ENCODE measurements at places on chromosomes 11 and 22. TPM values are rescaled to one million over a fixed set of nuclear protein-coding genes. Genes with fewer than 3 reads are reported as not detected.

SLC22A6 gene
- total RNA-seq: not detected

P2RY2 gene
- 10.4 TPM for total RNA-seq

- H3K4me3 ChIP-seq: no peak overlapping the region
- no peaks in the 10 kb centered on the region for H3K36me3 ChIP-seq
- DNase-seq: peak; percentile 33
- H3K4me1 ChIP-seq: peaks cover 19% of the 10 kb centered on the region
- H3K27ac ChIP-seq: peak overlapping the region; percentile 66
These were observed 502 bp downstream of the SMIM38 start for GRCh38 chr11:69156235-69156639.

DNA sequence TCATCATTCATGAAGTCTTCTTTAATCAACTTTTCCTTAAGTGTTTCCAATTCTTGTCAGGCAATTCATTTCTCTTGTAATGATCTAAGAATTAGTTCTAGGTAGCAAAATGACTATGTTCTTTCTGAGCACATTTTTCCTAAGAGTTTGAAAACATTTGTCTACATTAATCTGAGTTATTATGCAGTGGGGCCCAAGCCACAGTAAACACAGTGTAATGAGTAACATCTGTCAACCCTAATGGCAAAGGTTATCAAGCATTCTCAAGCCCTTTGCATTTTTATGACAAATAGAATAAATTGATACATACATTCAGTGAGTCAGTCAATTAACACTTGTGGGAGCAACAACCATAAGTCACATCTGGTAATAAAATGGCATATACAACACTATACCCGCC is 106.7 kb upstream of the ZC3H12C start:
- H3K36me3 ChIP-seq: no peaks in the 10 kb centered on the region
- no peak for DNase-seq
- no peak overlapping the region for H3K27ac ChIP-seq
- no peak overlapping the region for H3K4me3 ChIP-seq
- no peaks in the 10 kb centered on the region for H3K27me3 ChIP-seq
- peaks cover 17% of the 10 kb centered on the region for H3K4me1 ChIP-seq

GRCh38 chr11:89489930-89490329 is 1.2 kb downstream of the NOX4 start:
- no peak for DNase-seq
- H3K27me3 ChIP-seq: no peaks in the 10 kb centered on the region
- 0 out of 2 replicates have a peak, but pooled peaks cover 3% of the 10 kb centered on the region for H3K4me1 ChIP-seq
- H3K4me3 ChIP-seq: no peak overlapping the region
- no peaks in the 10 kb centered on the region for H3K36me3 ChIP-seq

DNA sequence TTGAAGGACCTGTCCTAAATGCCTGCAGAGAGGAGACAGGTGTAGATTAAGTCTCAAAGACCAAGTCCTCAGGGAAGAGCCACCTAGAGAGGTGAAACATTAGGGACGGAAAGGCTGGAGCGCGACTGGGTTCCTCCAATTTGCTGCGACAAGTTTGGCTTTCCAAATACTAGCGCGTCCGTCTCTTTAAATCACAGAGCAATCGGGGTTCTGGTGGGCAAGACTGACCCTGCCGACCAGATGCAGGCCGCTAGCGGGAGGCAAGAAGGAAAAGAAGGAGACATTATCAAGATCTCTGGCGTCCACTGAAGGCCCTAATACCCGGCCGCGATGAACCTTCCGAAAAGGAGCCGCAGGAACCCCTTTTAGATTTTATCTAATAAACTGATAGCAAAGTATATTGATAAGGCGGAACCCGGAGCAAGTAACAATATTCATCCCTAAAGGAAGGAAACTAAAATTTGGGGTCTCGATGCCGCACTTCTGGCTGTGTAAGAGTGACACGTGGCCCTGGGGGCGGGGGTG is 128.2 kb upstream of the C11orf58 start:
- no peaks in the 10 kb centered on the region for H3K27me3 ChIP-seq
- H3K4me1 ChIP-seq: 0 out of 2 replicates have a peak, but pooled peaks cover 5% of the 10 kb centered on the region
- no peaks in the 10 kb centered on the region for H3K36me3 ChIP-seq
- no peak overlapping the region for H3K4me3 ChIP-seq
- no peak overlapping the region for H3K27ac ChIP-seq

DNA sequence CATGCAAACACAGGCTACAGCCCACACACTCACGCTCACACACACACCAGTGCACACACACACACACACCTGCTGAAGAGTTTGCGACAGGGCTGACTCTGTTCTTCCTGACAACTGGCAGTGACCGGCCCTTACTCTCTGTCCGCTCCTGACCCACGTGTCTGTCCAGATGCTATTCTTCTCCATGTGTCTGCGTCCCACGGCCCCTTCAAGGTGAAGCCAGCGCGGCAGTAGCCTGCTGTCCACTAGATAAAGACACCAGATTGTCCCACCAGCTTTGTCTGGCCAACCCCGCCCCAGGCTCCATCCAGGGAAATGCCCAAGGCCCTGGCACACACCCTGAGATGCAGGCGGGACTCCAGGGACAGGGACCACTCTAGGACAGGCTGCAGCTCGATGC is 713.9 kb downstream of the BRD1 start:
- no peak for DNase-seq
- H3K27ac ChIP-seq: no peak overlapping the region
- H3K4me1 ChIP-seq: no peaks in the 10 kb centered on the region
- no peaks in the 10 kb centered on the region for H3K27me3 ChIP-seq
- no peaks in the 10 kb centered on the region for H3K36me3 ChIP-seq

LIPT2 gene
- total RNA-seq: 10.5 TPM

DNA sequence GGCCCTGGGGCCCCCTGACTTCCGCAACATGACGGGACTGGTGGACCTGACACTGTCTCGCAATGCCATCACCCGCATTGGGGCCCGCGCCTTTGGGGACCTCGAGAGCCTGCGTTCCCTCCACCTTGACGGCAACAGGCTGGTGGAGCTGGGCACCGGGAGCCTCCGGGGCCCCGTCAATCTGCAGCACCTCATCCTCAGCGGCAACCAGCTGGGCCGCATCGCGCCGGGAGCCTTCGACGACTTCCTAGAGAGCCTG is 992 bp downstream of the LRFN4 start:
- DNase-seq: no peak
- peaks cover 9% of the 10 kb centered on the region for H3K4me1 ChIP-seq
- no peak overlapping the region for H3K4me3 ChIP-seq
- H3K27me3 ChIP-seq: no peaks in the 10 kb centered on the region

- no peaks in the 10 kb centered on the region for H3K27me3 ChIP-seq
- no peak for DNase-seq
- no peak overlapping the region for H3K4me3 ChIP-seq
- H3K4me1 ChIP-seq: peaks cover 19% of the 10 kb centered on the region
- no peak overlapping the region for H3K27ac ChIP-seq
These were observed 24.8 kb downstream of the PAK1 start for GRCh38 chr11:77449060-77449521.

OR52I2 gene
- total RNA-seq: not detected

GRCh38 chr11:63405114-63405513 is 35.5 kb downstream of the SLC22A9 start:
- H3K36me3 ChIP-seq: no peaks in the 10 kb centered on the region
- no peak overlapping the region for H3K4me3 ChIP-seq
- no peaks in the 10 kb centered on the region for H3K27me3 ChIP-seq
- DNase-seq: no peak
- peaks cover 4% of the 10 kb centered on the region for H3K4me1 ChIP-seq

DNA sequence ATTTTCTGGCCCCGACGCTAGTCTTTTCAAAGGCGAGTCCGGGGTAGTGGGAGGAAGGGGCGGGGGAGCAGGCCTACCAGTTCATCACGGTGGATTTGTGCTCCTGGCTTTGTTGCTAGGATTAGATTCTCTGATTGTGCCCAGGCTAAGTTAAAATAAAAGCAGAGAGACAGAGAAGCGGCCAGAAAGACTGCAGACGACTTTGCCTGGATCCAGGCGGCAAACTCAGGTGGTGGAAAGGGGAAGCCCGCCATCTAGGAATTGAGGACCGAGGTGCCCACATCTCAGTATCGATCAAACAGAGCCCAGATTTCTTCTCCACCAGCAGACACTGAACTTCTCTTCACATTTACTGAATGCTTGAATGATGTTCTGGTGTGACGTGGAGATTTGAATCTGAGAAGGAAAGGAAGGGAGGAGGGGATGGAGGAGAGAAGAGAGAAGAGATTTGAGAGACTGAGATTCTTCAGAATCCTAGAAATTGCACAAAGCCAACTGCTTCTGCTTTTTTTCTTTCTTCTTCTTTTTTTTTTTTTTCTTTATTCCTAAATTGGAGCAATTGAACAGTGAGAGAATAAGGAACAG is 2.7 kb downstream of the FAT3 start:
- H3K36me3 ChIP-seq: no peaks in the 10 kb centered on the region
- H3K4me1 ChIP-seq: no peaks in the 10 kb centered on the region
- H3K4me3 ChIP-seq: no peak overlapping the region
- DNase-seq: no peak

DNA sequence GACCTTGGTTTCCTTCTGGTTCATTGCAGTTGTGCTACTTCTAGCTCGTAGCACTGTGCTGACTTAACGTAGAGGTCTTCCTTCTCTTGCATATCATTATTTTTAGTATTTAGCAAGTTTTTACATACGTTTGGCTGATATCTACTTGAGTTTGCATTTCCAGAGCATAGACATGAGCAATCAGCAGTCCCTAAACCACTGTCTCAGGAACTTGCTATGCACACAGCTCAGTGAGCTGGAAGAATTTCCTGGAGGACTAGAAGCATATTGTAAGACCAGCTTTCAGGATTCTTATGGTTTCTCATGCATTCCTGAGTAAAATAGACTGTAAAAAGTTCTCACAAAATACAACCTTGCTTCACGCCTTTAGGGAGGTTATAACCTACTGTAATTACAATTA is 226.7 kb upstream of the PDGFD start:
- H3K27me3 ChIP-seq: no peaks in the 10 kb centered on the region
- H3K27ac ChIP-seq: no peak overlapping the region
- H3K4me1 ChIP-seq: no peaks in the 10 kb centered on the region
- no peak for DNase-seq

- no peaks in the 10 kb centered on the region for H3K36me3 ChIP-seq
- no peak overlapping the region for H3K27ac ChIP-seq
- no peaks in the 10 kb centered on the region for H3K4me1 ChIP-seq
These were observed 4.1 kb upstream of the SIK2 start for GRCh38 chr11:111598148-111598547.

GRCh38 chr11:35082321-35083180 is 56.4 kb upstream of the CD44 start:
- peak; percentile 26 for DNase-seq
- no peaks in the 10 kb centered on the region for H3K36me3 ChIP-seq
- H3K4me3 ChIP-seq: no peak overlapping the region
- no peaks in the 10 kb centered on the region for H3K4me1 ChIP-seq

GRCh38 chr11:132142554-132142953 is 772.1 kb downstream of the NTM start:
- H3K27me3 ChIP-seq: no peaks in the 10 kb centered on the region
- H3K36me3 ChIP-seq: no peaks in the 10 kb centered on the region
- H3K4me1 ChIP-seq: no peaks in the 10 kb centered on the region
- DNase-seq: no peak
- no peak overlapping the region for H3K4me3 ChIP-seq
- H3K27ac ChIP-seq: no peak overlapping the region

DNA sequence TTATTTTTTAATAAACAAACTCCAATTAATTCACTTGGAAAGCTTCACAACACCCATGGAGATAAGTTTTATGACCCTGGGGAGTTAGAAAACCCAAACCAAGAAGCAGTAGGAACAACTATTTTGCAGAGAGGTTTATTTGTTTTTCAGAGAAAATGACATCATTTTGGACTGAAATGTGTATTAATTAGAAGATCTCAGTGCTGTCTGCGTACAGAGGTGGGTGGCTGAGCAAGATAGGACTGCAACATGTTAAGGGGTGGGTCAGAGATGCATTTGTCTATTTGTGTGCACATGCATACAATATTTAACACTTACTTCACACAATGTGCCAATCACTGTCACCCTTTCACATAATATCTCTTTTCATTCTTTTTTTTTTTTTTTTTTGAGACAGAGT is 1.1 kb downstream of the SCGB1A1 start:
- peaks cover 29% of the 10 kb centered on the region for H3K4me1 ChIP-seq
- DNase-seq: no peak
- no peaks in the 10 kb centered on the region for H3K27me3 ChIP-seq
- no peaks in the 10 kb centered on the region for H3K36me3 ChIP-seq
- no peak overlapping the region for H3K4me3 ChIP-seq

OR2D2 gene
- not detected for total RNA-seq

GRCh38 chr22:49687333-49687732 is 140.3 kb downstream of the BRD1 start:
- no peaks in the 10 kb centered on the region for H3K4me1 ChIP-seq
- H3K4me3 ChIP-seq: no peak overlapping the region
- H3K27ac ChIP-seq: no peak overlapping the region
- no peaks in the 10 kb centered on the region for H3K36me3 ChIP-seq
- no peaks in the 10 kb centered on the region for H3K27me3 ChIP-seq
- no peak for DNase-seq

OR4X2 gene
- not detected for total RNA-seq

DNA sequence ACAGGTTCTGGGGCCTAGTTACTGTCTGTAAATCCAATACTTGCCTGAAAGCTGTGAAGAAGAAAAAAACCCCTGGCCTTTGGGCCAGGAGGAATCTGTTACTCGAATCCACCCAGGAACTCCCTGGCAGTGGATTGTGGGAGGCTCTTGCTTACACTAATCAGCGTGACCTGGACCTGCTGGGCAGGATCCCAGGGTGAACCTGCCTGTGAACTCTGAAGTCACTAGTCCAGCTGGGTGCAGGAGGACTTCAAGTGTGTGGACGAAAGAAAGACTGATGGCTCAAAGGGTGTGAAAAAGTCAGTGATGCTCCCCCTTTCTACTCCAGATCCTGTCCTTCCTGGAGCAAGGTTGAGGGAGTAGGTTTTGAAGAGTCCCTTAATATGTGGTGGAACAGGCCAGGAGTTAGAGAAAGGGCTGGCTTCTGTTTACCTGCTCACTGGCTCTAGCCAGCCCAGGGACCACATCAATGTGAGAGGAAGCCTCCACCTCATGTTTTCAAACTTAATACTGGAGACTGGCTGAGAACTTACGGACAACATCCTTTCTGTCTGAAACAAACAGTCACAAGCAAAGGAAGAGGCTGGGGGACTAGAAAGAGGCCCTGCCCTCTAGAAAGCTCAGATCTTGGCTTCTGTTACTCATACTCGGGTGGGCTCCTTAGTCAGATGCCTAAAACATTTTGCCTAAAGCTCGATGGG is 13.5 kb downstream of the PIK3IP1 start:
- H3K27ac ChIP-seq: no peak overlapping the region
- DNase-seq: no peak
- H3K4me1 ChIP-seq: peaks cover 11% of the 10 kb centered on the region
- no peak overlapping the region for H3K4me3 ChIP-seq
- no peaks in the 10 kb centered on the region for H3K36me3 ChIP-seq

GRCh38 chr11:126079621-126080124 is 17.0 kb upstream of the CDON start:
- H3K27ac ChIP-seq: no peak overlapping the region
- no peaks in the 10 kb centered on the region for H3K27me3 ChIP-seq
- no peaks in the 10 kb centered on the region for H3K4me1 ChIP-seq
- no peak for DNase-seq
- H3K4me3 ChIP-seq: no peak overlapping the region
- H3K36me3 ChIP-seq: no peaks in the 10 kb centered on the region

- no peaks in the 10 kb centered on the region for H3K36me3 ChIP-seq
- peak overlapping the region; percentile 83 for H3K4me3 ChIP-seq
- no peaks in the 10 kb centered on the region for H3K27me3 ChIP-seq
- DNase-seq: peak; percentile 52
- H3K4me1 ChIP-seq: 0 out of 2 replicates have a peak, but pooled peaks cover 4% of the 10 kb centered on the region
These were observed 456 bp upstream of the PARVB start for GRCh38 chr22:44023404-44024287.

IFITM1 gene
- 3.2 TPM for total RNA-seq
